ENCODE measurements at places on chromosomes 5 and 9.

DNA sequence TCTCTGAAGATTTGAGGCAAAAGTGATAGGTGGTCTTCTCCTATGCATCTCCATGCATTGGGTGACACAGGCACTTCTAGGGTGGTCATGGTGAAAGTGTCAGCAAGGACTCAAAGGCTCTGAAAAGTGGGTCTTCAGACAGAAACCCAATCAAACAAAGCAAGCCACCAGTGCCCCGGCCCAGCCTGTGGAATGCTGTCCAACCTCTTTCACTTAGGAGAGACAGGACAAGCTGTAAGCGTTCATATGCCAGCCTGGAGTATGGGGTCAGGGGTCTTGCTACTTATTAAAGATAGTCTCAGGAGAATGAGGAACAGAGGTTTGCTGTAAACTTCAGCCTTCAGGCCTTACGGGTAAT, 324.5 kb downstream of the GADD45G start:
- DNase-seq, result no peak

- DNase-seq, result no peak
These were observed 56.9 kb upstream of the CAST start for GRCh38 chr5:96605144-96605837.

DNA sequence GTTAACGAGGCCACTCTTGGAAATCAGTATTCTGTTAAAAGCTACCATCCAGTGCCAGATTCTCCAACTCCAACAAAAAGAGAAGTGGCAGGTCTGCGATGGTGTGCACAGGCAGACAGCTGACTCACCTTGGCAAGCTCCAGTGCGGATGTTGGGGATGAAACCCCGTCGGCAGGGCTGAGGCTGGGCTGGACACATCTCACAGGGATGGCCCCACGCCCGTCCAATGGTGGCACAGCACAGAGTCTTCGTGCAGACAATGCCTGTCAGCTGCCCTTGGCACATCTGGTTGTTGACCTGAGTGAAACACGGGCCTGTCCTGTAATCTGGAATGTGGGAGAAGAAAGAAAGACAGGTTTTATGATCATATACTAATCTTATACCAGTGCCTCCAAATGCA, 73.4 kb downstream of the FBN2 start:
- no peak for DNase-seq

DNA sequence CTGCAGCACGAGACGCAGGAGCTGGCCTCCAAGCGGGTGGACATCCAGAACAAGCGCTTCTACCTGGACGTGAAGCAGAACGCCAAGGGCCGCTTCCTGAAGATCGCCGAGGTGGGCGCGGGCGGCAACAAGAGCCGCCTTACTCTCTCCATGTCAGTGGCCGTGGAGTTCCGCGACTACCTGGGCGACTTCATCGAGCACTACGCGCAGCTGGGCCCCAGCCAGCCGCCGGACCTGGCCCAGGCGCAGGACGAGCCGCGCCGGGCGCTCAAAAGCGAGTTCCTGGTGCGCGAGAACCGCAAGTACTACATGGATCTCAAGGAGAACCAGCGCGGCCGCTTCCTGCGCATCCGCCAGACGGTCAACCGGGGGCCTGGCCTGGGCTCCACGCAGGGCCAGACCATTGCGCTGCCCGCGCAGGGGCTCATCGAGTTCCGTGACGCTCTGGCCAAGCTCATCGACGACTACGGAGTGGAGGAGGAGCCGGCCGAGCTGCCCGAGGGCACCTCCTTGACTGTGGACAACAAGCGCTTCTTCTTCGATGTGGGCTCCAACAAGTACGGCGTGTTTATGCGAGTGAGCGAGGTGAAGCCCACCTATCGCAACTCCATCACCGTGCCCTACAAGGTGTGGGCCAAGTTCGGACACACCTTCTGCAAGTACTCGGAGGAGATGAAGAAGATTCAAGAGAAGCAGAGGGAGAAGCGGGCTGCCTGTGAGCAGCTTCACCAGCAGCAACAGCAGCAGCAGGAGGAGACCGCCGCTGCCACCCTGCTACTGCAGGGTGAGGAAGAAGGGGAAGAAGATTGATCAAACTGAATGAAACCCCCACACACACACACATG, 654 bp downstream of the PURA start:
- DNase-seq, result peak; percentile 23

- DNase-seq, result no peak
These were observed 1.7 kb downstream of the CPLX2 start for GRCh38 chr5:175873088-175873454.

DNA sequence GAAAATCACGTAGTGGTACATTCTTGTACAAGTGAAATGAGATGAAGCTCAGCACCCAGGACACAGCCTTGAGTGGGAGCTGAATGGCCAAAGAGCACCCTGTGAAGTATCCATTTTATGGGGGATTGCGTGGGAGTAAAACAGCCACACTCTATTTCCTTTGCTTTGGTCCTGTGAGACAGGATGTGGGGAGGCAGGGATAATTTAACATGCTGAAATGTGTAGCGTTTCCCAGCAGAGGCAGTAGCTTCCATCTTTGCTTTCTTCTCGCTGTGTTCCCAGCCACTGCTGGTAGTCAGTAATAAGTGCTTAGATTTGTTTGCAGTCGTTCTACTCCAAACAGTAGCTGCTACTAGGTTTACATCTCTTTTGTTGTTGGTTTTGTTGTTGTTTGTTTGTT, 4.4 kb downstream of the IL31RA start:
- DNase-seq, result no peak

DNA sequence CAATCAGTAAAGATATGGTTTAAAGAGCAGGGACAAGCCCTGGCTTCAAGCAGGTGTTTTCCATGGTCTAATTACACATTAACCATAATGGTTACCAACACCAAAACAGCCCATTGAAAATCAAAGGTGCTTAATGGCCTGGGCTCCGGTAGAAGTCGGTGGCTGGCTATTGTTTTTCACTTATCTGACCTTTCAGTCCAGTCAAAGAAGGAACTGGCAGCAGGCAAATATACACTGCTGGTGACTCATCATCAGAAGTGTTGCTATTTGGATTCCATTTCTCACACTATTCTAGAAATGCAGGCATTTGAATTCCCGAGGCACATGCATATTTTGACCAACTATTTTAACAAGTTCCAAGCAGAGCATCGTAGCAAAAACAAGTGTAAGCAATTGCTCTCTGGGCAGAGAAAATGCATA, 26.3 kb upstream of the GABRP start:
- no peak for DNase-seq

GRCh38 chr5:60960591-60960990, 15.6 kb downstream of the NDUFAF2 start:
- no peak for DNase-seq

- no peak for DNase-seq
These were observed 672.5 kb upstream of the RORB start for GRCh38 chr9:73824671-73825070.

GRCh38 chr9:104091116-104091515, 3.0 kb upstream of the SMC2 start:
- no peak for DNase-seq

DNA sequence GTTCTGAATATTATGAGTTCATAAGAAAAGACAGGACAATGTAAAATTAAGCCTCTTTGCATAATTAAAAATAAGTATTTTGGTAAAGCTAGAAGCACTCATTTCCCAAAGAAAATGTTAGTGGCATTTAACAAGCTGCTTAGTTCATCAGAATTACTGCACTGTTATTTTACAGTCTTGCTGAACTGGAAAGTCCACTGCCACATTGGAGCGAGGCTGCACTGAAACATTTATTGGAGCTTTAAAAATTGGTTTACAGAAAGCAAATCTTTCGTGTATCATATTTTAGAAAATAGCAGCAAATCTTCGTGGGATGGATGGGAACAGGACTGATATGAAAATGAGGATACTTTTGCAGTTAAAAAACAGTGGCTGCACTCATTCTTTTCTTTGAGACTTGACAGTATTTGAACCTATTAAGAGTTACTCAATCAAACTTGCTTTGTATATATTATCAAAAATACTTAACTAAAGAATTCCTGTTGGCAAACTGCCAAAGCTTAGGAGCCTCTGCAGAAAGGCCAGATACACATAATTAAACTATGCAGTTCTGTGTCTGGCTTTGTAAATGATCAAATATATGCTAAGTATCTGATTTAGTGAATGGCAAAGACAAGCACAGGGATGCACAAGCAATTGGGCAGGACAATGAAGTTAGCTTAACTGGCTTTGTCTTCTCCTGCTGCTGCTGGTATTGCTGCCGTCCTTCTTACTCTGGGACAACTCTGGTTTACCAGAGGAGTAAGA, 16.5 kb upstream of the FBXL7 start:
- no peak for DNase-seq

DNA sequence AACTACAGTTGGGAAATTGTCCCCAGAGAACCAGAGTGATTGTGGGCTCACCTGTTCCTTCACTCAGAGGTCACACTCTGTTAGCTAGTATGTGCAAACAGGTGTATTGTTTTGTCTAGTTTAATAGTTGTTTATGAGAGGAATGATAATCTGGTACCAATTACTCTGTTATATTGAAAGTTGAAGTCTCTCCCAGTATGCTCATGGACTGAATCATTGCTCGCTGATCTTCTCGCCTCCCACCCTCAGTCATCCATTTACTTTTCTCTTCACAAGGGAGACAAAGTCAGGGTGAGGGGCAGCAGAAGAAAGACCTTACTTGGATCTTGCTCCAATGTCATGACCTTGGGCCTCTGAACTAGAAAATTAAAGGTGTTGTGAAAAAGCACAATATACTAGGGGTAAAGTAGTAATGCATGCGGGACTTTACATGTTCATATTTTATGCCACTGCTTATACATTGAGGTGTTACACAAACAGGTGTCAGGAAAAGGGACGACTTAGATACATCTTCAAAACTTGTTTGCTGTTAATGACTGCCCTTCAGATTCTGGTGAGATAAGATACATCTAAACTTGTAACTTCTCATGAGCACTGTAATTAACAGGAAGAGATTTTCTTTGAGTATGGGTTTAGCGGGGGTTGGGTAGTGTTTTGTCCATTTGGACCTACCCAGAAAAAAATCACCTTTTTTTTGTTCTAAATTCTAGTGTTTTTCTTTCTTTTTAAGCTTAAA, 36.9 kb downstream of the LNPEP start:
- no peak for DNase-seq

GRCh38 chr5:124744170-124744971, 2.1 kb downstream of the ZNF608 start:
- no peak for DNase-seq

GRCh38 chr5:13511442-13511841, 433.0 kb downstream of the DNAH5 start:
- no peak for DNase-seq

- DNase-seq, result no peak
These were observed 377.7 kb upstream of the SMARCA2 start for GRCh38 chr9:1637401-1637800.

GRCh38 chr9:5813824-5814223, 19.1 kb downstream of the ERMP1 start:
- no peak for DNase-seq

DNA sequence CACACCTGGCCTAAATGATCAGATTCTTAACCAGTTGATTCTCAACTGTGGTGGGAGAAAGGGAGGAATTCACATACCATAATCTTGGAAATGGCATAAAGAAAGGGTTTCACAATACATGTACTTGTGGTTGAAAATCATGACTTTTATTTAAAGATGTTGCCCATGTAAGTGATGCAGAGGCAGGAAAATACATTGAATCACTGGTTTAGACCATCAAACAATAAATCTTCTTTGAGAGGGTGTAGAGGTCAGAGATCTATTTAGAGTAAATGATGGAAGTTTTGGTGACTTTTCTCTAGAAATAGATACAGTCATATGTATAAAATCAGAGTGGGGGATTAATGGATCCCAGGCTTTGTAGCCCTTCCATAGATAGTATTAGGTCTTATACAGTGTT, 15.4 kb downstream of the NDUFS4 start:
- DNase-seq, result no peak

- DNase-seq, result no peak
These were observed 30.0 kb downstream of the ARHGEF37 start for GRCh38 chr5:149611326-149611725.

DNA sequence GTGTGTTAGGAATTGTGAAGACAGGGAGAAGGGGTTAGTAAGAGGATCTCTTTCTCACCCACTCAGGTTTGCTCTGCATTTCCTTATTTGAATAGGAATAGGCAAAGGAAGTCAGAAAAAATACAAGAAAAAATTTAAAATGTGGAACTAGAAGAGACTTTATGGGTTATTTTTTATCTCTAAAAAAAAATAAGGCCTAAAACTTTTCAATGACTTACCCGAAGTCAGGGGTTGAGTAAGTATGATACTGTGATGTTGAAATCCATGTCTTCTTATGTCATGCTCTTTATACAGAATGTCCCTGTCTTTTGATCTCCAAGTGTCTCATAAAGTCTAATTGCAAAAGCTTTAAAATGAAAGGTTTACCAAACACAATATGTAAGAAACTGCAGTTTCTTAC, 148.3 kb upstream of the PIK3R1 start:
- no peak for DNase-seq

DNA sequence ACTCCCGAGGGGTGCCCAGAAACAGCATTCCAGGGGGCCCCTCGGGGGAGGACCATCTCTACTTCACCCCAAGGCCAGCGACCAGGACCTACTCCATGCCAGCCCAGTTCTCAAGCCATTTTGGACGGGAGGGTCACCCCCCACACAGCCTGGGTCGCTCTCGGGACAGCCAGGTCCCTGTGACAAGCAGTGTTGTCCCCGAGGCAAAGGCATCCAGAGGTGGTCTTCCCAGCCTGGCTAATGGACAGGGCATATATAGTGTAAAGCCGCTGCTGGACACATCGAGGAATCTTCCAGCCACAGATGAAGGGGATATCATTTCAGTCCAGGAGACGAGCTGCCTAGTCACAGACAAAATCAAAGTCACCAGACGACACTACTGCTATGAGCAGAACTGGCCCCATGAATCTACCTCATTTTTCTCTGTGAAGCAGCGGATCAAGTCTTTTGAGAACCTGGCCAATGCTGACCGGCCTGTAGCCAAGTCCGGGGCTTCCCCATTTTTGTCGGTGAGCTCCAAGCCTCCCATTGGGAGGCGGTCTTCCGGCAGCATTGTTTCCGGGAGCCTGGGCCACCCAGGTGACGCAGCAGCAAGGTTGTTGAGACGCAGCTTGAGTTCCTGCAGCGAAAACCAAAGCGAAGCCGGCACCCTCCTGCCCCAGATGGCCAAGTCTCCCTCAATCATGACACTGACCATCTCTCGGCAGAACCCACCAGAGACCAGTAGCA, 83.9 kb downstream of the GOLPH3 start:
- no peak for DNase-seq

GRCh38 chr5:143642791-143643190, 169.2 kb upstream of the HMHB1 start:
- DNase-seq, result no peak

DNA sequence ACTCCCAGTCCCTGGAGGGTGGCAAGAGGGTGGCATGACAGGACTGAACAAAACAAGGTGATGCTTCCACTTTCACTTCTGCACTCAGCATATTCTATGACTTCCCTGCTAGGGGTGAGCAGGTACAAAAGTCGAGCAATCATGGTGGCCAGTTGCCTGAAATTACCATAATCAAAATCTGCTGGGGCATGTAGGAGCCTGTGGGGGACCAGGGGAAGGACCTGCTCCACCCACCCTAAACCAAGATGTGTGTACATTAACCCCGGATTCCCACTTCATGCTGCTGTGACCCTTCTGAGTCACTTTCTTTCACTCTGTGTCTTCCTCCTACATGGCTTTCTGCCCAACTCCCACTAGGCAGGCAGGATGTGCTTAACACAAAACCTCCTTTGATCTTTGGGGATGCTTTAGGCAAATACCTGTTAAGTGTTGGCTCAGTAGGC, 73.3 kb upstream of the PHF24 start:
- no peak for DNase-seq
